Tibial artery (tissue), 4 donors: ENCODE measurements at places on chromosomes 1 and 21.
A peak's percentile ranks its signal among the peaks of the same experiment; 100 is the strongest.

- no peaks in the 10 kb centered on the region for H3K36me3 ChIP-seq
- DNase-seq = no peak
- no peaks in the 10 kb centered on the region for H3K27me3 ChIP-seq
- no peak overlapping the region for H3K27ac ChIP-seq
Observed at GRCh38 chr1:110874324-110875215, 1.6 kb downstream of the CD53 start.

- DNase-seq = no peak
- no peak overlapping the region for H3K27ac ChIP-seq
- no peaks in the 10 kb centered on the region for H3K4me1 ChIP-seq
- no peak overlapping the region for H3K4me3 ChIP-seq
- H3K27me3 ChIP-seq = no peaks in the 10 kb centered on the region
- H3K36me3 ChIP-seq = no peaks in the 10 kb centered on the region
Observed at GRCh38 chr1:235006816-235007215, 121.8 kb downstream of the TOMM20 start.

GRCh38 chr1:53153752-53154151, 11.3 kb upstream of the SLC1A7 start:
- peaks cover 15% of the 10 kb centered on the region for H3K4me1 ChIP-seq
- no peak overlapping the region for H3K27ac ChIP-seq
- H3K4me3 ChIP-seq = no peak overlapping the region
- H3K36me3 ChIP-seq = no peaks in the 10 kb centered on the region
- no peak for DNase-seq

- no peaks in the 10 kb centered on the region for H3K36me3 ChIP-seq
- no peaks in the 10 kb centered on the region for H3K4me1 ChIP-seq
- peak; percentile 57 for DNase-seq
- H3K27me3 ChIP-seq = no peaks in the 10 kb centered on the region
- H3K4me3 ChIP-seq = no peak overlapping the region
- no peak overlapping the region for H3K27ac ChIP-seq
Observed at GRCh38 chr1:109772658-109773202, 9.0 kb upstream of the EPS8L3 start.

- no peak for DNase-seq
- H3K4me1 ChIP-seq = no peaks in the 10 kb centered on the region
- no peak overlapping the region for H3K4me3 ChIP-seq
- H3K27me3 ChIP-seq = no peaks in the 10 kb centered on the region
Observed at GRCh38 chr1:77265180-77265579, 16.6 kb upstream of the AK5 start.

GRCh38 chr1:205443585-205444299, 12.1 kb downstream of the BLACAT1 start:
- no peak overlapping the region for H3K4me3 ChIP-seq
- no peak overlapping the region for H3K27ac ChIP-seq
- peaks cover 11% of the 10 kb centered on the region for H3K4me1 ChIP-seq
- H3K27me3 ChIP-seq = no peaks in the 10 kb centered on the region

DNA sequence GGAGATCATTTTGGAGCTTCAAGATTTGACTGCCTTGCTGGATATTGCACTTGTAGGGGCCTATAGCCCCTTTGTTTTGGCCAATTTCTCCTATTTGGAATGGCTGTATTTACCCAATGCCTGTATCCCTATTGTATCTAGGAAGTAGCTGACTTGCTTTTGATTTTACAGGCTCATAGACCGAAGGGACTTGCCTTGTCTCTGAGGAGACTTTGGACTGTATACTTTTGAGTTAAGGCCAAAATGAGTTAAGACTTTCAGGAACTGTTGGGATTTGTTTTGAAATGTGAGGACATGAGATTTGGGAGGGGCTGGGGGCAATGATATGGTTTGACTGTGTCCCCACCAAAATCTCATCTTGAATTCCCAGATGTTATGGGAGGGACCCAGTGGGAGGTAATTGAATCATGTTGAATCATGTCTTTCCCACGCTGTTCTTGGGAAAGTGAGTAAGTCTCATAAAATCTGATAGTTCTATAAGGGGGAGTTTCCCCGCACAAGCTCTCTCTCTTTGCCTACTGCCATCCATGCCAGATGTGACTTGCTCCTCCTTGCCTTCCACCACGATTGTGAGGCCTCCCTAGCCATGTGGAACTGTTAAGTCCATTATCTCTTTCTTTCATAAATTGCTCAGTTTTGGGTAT, 276.1 kb downstream of the LMX1A start:
- DNase-seq = no peak
- H3K4me1 ChIP-seq = no peaks in the 10 kb centered on the region
- H3K27me3 ChIP-seq = no peaks in the 10 kb centered on the region
- H3K36me3 ChIP-seq = no peaks in the 10 kb centered on the region
- no peak overlapping the region for H3K4me3 ChIP-seq

DNA sequence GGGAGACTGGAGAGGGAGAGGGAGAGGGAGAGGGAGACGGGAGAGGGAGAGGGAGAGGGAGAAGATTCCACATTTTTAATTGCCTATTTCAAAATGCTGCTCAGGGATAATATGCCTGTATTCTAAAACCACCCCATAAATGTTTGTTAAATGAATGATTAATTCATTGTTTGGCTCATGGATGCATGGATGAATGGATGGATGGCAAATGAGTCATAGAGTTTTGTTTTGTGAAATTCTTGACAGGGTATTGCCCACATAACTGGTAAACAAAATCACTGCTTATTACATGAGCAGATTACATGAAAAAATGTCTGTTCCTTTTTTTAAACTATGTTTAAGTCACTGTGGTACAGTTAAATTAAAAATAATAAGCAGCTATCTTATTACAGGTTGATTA, 220.4 kb downstream of the ZP4 start:
- no peaks in the 10 kb centered on the region for H3K4me1 ChIP-seq
- no peaks in the 10 kb centered on the region for H3K27me3 ChIP-seq
- no peak for DNase-seq
- no peak overlapping the region for H3K27ac ChIP-seq
- H3K36me3 ChIP-seq = peaks cover 8% of the 10 kb centered on the region
- H3K4me3 ChIP-seq = no peak overlapping the region

- peaks cover 30% of the 10 kb centered on the region for H3K4me1 ChIP-seq
- peak overlapping the region; percentile 81 for H3K4me3 ChIP-seq
- peak overlapping the region; percentile 93 for H3K27ac ChIP-seq
- no peak for DNase-seq
Observed at GRCh38 chr1:67052741-67053534, 1.0 kb downstream of the SLC35D1 start.

- H3K27ac ChIP-seq = no peak overlapping the region
- no peaks in the 10 kb centered on the region for H3K4me1 ChIP-seq
- H3K27me3 ChIP-seq = no peaks in the 10 kb centered on the region
- no peaks in the 10 kb centered on the region for H3K36me3 ChIP-seq
Observed at GRCh38 chr1:12080156-12080555, 17.1 kb downstream of the TNFRSF8 start.

DNA sequence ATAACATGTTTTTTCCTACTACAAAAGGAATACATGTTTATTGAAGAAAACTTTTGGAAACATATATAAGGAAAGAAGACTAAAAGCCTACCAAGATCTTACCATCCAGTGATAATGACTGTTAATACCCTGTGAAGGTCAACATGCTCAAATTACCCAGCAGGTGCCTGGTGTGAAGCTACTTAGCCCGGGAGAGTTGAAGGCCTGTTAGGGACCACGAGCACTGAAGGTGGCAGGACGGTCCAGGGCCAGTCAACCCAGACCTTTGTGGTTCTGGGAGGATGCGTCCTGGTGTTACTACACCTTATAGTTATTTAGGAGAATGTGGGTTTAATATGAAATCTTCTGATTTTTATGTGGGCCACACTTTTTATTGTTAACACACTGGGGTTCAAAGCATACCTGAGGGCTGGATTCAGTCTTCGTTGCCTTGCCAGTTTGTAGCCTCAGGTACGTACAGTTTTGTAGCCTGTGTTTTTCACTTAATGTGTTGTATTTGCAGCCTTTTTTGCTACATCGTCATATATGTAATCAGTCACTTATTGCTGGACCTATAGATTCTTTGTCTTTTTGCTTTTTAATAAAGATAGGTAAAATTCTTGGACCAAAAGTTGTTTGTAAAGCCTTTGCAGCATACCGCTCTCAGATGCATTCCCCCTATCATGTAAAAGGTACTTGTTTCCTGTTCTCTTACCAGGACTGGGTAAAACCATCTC, 9.8 kb downstream of the ITSN1 start:
- no peak overlapping the region for H3K27ac ChIP-seq
- no peak overlapping the region for H3K4me3 ChIP-seq
- DNase-seq = no peak
- H3K4me1 ChIP-seq = peaks cover 22% of the 10 kb centered on the region
- no peaks in the 10 kb centered on the region for H3K36me3 ChIP-seq
- H3K27me3 ChIP-seq = no peaks in the 10 kb centered on the region

DNA sequence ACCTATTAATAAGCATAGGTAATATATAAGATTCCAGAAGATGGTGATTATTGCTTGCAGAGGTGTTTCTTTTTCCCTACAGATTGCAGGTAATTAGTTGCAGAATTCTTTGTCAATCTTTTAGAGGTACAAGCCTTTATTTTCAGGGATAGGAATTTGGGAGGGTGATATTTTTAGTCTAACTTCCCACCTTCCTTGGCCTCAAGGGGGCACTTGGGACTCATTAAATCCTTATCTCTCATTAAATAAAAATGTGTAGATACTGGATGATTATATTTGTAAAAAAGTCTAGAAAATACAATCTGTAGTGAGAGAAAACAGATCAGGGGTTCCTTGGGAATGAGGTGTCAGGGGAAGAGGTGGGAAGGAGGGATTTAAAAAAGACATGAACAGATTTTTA, 179.2 kb downstream of the PATJ start:
- H3K36me3 ChIP-seq = no peaks in the 10 kb centered on the region
- no peak for DNase-seq
- no peak overlapping the region for H3K4me3 ChIP-seq
- H3K4me1 ChIP-seq = no peaks in the 10 kb centered on the region

GRCh38 chr1:38028671-38029070, 16.1 kb downstream of the UTP11 start:
- H3K27ac ChIP-seq = no peak overlapping the region
- no peak for DNase-seq
- peaks cover 29% of the 10 kb centered on the region for H3K36me3 ChIP-seq
- H3K27me3 ChIP-seq = peaks cover 8% of the 10 kb centered on the region
- H3K4me1 ChIP-seq = no peaks in the 10 kb centered on the region

DNA sequence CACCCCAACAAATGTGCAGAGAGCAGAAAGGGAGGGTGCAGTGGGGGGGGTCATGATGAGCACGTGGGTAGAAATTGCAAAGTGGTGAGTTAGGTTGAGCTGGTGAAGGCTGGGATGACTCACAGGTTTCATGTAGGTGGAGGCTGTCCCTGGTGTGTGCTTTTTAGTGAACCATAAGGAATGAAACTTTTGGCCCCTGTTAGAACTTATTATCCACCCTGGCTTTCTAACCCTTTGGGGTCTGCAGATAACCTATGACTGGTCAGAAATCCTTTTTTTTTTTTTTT, 46.9 kb downstream of the DOP1B start:
- no peak for DNase-seq
- H3K36me3 ChIP-seq = peaks cover 19% of the 10 kb centered on the region
- H3K4me3 ChIP-seq = no peak overlapping the region
- no peak overlapping the region for H3K27ac ChIP-seq
- H3K27me3 ChIP-seq = no peaks in the 10 kb centered on the region

GRCh38 chr1:40649592-40649930, 15.9 kb downstream of the RIMS3 start:
- H3K27me3 ChIP-seq = peaks cover 6% of the 10 kb centered on the region
- no peaks in the 10 kb centered on the region for H3K4me1 ChIP-seq
- peaks cover 4% of the 10 kb centered on the region for H3K36me3 ChIP-seq
- H3K4me3 ChIP-seq = no peak overlapping the region
- DNase-seq = no peak
- no peak overlapping the region for H3K27ac ChIP-seq

DNA sequence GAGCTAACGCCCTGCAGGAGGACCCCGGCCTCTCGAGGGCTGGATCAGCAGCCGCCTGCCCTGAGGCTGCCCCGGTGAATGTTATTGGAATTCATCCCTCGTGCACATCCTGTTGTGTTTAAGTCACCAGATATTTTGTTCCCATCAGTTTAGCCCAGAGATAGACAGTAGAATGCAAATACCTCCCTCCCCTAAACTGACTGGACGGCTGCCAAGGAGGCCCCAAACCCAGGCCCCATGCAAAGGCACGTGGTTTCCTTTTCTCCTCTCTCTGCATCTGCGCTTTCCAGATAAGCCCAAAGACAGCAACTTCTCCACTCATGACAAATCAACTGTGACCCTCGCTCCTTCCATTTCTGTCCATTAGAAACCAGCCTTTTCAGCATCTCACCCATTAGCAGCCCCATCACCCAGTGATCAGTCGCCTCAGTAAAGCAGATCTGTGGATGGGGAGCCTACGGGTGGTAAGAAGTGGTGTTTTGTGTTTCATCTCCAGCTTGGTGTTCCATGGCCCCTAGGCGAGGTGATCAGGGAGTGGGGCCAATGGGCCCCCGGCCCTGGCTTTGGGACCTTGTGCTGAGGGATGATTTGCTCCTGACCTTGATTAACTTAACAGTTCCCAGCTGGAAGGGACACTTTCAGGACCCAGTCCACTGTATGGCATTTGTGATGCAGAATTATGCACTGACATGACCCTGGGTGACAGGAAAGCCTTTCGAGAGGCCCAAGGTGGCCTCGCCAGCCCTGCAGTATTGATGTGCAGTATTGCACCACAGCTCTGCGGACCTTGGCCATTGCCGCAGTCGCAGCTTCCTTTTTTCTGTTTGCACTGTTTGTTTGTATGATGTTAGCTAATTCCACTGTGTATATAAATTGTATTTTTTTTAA, 5.2 kb downstream of the NPPA start:
- peaks cover 14% of the 10 kb centered on the region for H3K4me1 ChIP-seq
- H3K27ac ChIP-seq = no peak overlapping the region
- no peak overlapping the region for H3K4me3 ChIP-seq
- H3K36me3 ChIP-seq = peaks cover 67% of the 10 kb centered on the region
- DNase-seq = no peak

GRCh38 chr1:51818487-51818886, 60.0 kb downstream of the NRDC start:
- H3K27me3 ChIP-seq = no peaks in the 10 kb centered on the region
- no peak for DNase-seq
- H3K27ac ChIP-seq = no peak overlapping the region
- no peak overlapping the region for H3K4me3 ChIP-seq

DNA sequence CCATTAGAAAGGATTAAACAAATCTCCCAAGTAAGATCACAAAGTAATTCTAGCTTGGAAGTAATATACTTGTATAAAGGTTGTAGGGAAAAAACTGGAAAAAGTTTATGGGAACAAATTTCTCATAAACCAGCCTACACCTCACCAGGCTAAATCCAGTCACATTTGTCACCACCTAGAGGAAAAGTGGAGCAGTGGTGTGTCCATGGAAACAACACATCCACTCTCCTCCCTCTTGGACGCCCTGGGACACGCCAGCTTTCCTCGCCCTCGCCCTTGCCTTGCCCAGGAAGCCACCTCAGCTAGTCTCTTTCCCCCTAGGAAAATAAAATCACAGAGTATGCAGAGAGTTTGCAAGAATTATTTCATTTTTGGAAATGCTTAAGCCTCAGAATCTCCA, 2.2 kb downstream of the PALMD start:
- DNase-seq = no peak
- H3K4me1 ChIP-seq = no peaks in the 10 kb centered on the region
- no peaks in the 10 kb centered on the region for H3K27me3 ChIP-seq
- no peaks in the 10 kb centered on the region for H3K36me3 ChIP-seq
